ENCODE measurements at places on chromosomes 2 and 18.

DNA sequence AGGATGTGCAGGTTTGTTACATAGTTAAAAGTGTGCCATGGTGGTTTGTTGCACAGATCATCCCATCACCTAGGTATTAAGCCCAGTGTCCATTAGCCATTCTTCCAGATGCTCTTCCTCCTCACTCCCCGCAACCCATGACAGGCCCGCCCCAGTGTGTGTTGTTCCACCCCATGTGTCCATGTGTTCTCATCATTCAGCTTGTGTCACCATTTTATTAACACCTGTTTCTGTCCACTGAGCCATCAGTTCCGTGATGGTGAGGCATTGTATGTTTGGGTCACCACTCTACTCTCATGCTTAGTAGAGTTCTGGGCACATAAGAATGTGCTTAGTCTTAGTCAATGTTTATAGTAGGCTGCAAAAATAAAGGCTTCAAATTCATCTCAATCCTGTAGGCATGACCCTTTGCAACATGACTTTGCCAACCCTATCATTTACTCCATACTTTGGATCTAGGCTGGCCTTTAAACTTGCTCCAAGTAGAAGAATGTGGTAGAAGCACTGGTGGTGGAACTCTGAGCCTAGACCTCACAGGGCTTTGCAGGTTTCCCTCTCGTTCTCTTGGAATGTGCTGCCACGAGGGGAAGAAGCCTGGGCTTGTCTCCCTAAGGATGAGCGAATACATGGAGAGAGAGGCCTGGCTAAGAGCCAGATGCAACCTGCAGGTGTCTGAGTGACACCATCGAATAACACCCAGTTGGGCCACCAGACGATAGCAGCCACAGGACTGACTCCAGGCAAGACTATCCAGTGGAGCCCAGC lies 161.5 kb downstream of the NAPG start:
- no peak for DNase-seq

- no peak for DNase-seq
These were observed 465.1 kb upstream of the MYT1L start for GRCh38 chr2:2796207-2796606.

- no peak for DNase-seq
These were observed 46.7 kb downstream of the SMAD7 start for GRCh38 chr18:48904091-48904490.

DNA sequence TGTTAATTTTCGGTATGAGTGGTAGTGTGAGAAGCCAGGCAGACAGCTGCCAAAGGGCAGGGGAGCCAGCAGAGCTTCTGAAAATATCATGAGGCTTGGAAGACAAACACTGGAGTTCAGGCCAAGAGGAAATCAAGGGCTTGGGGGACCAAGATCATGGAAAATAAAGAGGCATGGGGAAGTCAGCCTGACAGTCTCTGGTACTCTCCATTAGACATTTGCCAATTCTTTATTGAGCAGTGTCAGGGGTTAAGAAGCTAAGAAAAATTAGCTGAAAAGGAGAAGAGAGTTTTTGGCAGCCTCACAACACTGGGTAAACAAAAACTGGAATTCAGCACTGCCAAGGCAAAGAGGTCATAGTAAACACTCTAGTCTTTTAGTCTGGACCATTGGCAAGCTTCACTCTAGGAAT lies 612.7 kb downstream of the EPHA4 start:
- DNase-seq = no peak

- DNase-seq = no peak
These were observed 91.5 kb upstream of the PARD3B start for GRCh38 chr2:204453730-204454167.

- no peak for DNase-seq
These were observed 113.1 kb downstream of the MREG start for GRCh38 chr2:215900203-215900611.

DNA sequence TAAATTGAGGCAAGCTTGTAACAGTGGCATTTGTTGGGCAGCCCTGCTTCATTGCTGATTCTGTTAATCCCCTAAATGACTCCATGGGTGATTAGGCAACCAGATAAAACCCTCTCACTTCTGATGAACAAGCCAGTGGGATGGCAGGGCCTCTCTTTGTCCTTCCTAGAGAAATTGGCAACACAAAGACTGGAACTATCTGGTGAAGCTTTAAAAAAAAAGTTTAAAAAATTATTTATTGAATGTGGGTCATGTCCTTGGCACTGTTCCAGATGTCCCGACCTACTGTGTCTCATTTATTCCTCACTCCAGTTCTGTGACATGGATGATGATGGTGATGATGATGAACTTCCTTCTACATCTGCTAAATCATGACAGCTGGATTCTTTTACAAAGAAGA lies 30.8 kb downstream of the NRP2 start:
- no peak for DNase-seq

- no peak for DNase-seq
These were observed 285.4 kb downstream of the ZNF516 start for GRCh38 chr18:76209597-76209996.

DNA sequence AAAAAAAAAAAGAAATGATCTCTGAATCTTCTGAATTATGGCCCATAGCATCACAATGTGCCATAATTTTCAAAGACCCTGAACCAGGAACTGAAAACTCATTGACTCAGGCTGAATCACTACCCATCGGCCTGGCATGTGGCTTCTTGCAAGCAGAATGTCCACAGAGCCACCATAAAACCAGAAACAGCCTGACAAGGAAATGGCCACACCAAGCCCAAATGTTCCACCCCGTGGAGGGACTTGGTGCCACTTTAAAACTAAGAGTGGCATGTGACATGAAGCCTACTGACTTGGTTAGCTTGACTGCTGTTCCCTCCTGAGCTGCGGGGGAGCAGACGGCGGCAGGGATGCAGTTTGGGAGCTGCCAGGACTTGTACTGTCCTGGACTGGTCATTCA lies 71.2 kb upstream of the RBM44 start:
- DNase-seq = no peak

- DNase-seq = no peak
These were observed 71.3 kb downstream of the SLC25A12 start for GRCh38 chr2:171822525-171823322.

DNA sequence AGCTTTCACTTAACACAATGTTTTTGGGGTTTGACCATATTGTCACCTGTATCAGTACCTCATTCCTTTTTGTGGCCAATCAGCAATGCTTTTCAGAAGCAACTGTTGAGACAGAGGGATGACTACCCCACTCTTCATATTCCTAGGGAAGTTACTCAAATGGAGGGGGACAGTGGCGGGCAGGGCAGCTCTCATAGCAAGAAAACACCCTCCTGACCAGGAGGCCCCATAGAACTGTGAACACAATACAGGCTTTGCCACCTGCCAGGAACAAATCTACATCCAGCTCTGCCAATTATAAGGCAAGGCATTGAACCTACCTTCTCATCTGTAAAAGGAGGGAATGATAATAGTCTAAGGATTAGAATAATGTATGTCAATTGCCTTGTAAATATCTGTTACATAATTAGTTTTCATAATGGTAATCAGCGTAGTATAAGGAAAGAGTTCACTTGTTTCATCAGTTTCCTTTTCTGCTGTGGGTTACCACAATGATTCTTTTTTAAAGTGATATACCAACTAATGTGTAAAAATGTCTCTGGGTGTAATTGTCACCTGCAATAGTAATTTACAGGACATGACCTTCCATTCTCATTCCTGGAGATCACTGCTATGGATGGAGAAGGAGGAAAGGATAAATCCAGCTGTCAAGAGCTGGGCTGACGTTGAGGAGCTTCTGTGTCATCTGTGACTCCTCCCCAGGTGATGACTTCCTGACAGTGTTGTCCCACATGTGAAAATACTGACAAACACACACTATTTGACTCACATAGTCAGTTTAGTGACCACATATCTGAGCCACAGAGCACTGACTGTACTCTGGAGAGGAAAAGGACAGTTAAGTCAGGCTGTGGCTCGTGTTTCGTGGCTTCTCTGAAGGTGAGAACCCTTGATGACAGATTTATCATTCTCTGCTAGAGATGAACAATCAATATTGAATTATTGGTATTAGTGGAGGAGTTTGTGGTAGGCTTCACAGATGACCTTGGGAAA lies 13.5 kb downstream of the ALPK2 start:
- no peak for DNase-seq

- no peak for DNase-seq
These were observed 5.3 kb downstream of the AGFG1 start for GRCh38 chr2:227477291-227477690.

DNA sequence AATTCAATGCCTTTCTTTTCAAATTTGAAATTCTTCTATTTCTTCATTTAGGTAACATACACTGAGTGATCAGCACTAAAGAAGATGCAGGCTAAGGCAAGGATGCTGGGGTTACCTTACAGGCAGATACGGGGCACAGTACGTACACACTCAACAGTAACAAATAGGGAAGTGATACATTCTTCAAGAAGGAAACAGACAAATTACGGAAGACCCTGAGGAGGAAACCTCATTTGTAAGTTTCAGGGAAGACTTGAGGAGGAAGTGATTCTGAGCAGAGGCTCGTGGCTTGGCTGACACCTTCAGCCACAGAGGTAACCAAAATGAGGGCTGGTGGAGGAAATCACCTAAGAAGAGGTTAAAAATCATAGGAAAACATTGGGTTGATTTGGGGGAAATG lies 1108.3 kb upstream of the KLHL29 start:
- no peak for DNase-seq

DNA sequence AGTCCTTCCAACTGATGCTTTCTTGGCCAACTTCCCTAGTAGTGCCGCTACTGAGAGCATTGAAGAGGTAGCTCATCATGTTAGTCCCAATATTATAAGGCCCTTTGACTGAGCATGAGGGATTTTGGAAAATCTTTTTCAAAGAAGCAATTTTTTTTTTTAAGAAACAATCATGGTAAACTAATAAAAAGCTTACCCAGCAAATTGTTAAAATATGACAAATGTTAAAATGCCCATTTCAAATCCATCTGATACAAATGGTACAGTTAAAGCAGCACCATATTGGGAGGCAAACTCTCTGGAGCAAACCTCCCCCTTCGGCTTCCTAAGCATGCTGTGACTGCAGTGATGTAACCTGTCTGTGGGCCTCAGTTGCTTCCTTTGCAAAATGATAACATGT lies 135.6 kb downstream of the RTN4 start:
- DNase-seq = no peak

- DNase-seq = no peak
These were observed 266.8 kb upstream of the SIX3 start for GRCh38 chr2:44674473-44675284.

GRCh38 chr2:118614841-118615271 lies 232.6 kb downstream of the EN1 start:
- DNase-seq = no peak

GRCh38 chr2:159096901-159097300 lies 128.5 kb downstream of the TANC1 start:
- DNase-seq = no peak

DNA sequence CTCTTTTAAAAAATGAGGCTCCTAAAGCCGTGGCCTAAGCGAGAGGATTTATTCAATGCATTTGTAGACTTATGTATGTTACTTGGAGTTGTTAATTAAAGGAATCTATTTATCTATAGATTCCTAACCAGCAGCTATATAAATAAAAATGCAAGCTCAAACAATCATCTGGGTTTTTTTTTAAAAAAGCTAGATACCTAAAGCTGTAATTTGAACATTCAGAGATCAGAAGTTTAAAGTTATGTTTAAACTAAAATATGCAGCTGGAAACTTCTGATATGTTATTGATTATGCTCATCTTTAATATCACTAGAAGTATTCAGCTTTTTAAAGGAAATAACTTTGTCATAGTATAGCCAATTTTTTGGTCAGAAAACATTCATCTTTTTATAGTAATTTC lies 1.0 kb downstream of the MEIS1 start:
- DNase-seq = no peak

GRCh38 chr2:231605607-231606091 lies 13.0 kb downstream of the TEX44 start:
- DNase-seq = no peak

DNA sequence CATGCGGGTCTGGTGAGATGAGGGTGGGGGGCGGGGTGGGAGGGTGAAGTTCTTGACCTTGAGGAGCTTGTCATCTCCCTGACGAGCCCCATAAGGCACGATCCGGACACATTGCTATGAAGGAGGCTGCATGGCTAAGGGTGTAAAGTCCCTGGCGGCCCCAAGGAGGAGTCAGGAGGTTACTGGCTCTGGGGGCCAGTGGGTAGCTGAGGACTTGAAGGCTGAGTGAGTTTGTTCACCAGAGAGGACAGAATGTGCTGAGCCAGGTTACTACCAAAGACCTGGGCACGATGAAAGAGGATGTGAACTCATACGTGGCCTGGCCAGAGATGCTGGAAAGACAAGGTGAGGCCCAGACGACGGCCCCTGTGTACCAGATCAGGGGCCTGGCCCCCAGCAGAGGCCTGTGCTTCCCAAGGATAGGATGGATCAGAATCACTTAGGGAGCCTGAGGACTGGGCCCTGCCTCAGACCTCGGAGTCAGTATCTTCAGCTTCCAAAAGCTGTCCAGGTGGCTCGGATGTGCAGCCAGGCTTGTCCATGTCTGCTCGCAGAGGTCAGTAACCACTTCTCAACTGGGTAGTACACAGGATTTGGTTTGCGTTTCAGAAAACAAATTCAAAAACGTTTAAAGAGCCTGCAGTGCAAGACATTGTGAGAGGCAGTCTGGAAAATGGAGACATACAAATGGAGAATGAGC lies 110.9 kb downstream of the RNF144A start:
- DNase-seq = no peak

DNA sequence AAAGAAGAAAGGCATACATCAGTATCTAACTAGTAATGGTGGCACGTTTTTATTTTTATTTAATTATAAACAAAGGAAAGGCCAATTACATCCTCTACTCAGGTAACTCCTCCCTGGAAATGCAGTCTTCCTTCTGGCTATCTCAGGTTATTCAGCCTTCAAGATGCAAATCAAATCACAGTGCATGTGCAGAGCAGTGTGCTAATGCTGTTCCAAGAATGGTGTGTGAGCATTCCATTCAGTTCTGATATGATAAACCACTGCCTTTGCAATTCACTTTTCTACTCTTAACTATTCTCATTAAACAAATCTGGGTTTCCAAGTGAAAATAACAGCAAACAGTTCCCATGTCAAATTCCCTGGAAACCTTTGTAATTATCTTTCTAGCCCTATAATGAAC lies 38.4 kb downstream of the SEPTIN10 start:
- DNase-seq = no peak

- DNase-seq = no peak
These were observed 90.5 kb downstream of the MSH2 start for GRCh38 chr2:47493317-47494035.

GRCh38 chr2:102171946-102172345 lies 14.9 kb upstream of the IL1RL2 start:
- DNase-seq = no peak

DNA sequence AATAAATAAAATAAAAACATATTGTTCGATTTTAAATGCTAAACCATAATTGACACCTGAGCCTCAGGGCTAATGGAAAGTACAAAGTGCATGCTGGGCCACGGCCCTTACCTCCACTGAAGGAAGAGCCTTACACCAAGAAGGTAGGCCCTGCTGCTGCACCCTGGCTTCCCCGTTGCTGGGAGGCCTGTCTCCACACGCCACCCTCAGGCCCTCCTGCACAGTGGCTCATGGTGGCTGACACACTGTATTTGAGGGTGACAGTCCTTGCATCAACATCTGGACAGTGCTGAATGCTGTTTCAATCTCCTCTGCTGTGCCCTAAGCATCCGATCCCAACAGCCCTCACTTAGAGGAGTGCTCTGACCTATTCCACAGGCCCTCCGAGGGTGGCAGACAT lies 39.3 kb upstream of the EDAR start:
- DNase-seq = no peak
